ENCODE measurements at places on chromosomes 7 and 10. TPM values are rescaled to one million over a fixed set of nuclear protein-coding genes. Genes with fewer than 3 reads are reported as not detected.

DNA sequence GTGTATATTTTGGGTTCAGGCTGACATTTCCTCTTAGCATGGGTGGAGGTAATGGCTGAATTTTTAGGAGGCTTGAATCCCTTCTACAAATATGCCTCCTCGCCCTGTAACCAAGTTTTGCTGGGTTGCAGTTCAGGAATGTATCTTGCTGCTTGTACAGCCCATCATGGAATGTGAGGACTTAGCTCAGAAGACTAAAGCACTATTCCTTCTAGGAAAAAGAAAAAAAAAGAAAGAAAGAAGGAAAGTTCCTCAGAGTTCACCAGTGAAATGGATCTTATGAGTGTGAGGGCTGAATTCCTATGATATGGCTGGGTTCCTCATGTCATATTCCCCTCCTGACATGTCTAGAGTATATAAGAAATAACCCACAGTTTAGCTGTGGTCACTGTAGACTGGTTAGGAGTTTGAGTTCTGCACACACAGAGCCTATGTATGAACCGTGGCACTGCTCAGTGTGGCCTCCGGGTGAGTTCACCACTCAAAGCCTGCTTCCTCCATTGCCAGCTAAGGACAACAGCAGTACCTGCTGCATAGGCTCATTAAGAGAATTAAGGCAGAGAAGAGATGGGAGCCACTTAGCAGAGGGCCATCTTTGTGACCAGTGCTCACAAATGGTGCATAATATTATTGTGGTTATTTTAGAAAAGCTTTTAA is 114.0 kb downstream of the TACC2 start:
- no peak for DNase-seq

Gene LEP
- not detected for total RNA-seq

Gene C7orf33
- total RNA-seq = not detected

DNA sequence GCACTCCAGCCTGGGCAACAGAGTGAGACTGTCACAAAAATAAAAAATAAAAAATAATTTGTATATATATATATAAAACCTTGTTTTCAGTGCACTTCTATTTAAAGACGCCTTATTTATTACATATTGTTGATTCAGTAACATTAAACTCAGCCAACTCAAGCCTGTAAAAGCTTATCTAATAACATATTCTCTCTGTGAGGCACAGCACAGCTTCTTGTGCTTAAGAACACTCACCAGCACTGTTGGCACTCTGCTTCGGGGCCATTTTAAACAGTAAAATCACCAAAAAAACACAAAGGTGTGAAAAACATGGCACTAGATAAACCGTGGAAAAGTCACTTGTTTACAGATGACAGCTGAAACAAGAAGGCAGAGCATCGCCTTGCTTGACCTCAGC is 89.0 kb upstream of the C10orf90 start:
- DNase-seq = no peak

All from myocyte (in vitro differentiated cells).